ENCODE measurements at places on chromosomes 1 and 21. TPM values are rescaled to one million over a fixed set of nuclear protein-coding genes. Genes with fewer than 3 reads are reported as not detected.

Gene S100A9
- total RNA-seq: 25.0 TPM

Gene HHAT
- 33.5 TPM for total RNA-seq

Gene NTMT2
- not detected for total RNA-seq

Gene GIPC2
- 1.1 TPM for total RNA-seq

Gene LIPI
- not detected for total RNA-seq

Gene FAM110D
- total RNA-seq: not detected

Gene LMOD1
- 0.17 TPM for total RNA-seq

Gene IL24
- total RNA-seq: not detected

Gene CRNN
- total RNA-seq: not detected

- DNase-seq: peak; percentile 71
Measured at GRCh38 chr1:218350801-218351266, 5.7 kb downstream of the TGFB2 start.

- no peak for DNase-seq
Measured at GRCh38 chr1:230753586-230754251, 6.5 kb downstream of the CAPN9 start.

- peak; percentile 4 for DNase-seq
Measured at GRCh38 chr1:173297798-173298391, 90.8 kb upstream of the TNFSF4 start.

- DNase-seq: no peak
Measured at GRCh38 chr1:215545096-215545495, 22.0 kb upstream of the KCTD3 start.

GRCh38 chr1:219692981-219693380, 80.1 kb upstream of the ZC3H11B start:
- no peak for DNase-seq

GRCh38 chr21:37546949-37547614, 180.5 kb downstream of the DYRK1A start:
- DNase-seq: peak; percentile 86

GRCh38 chr1:51346086-51346942, 16.0 kb upstream of the TTC39A start:
- no peak for DNase-seq

GRCh38 chr1:14321422-14321821, 277.1 kb upstream of the KAZN start:
- no peak for DNase-seq

DNA sequence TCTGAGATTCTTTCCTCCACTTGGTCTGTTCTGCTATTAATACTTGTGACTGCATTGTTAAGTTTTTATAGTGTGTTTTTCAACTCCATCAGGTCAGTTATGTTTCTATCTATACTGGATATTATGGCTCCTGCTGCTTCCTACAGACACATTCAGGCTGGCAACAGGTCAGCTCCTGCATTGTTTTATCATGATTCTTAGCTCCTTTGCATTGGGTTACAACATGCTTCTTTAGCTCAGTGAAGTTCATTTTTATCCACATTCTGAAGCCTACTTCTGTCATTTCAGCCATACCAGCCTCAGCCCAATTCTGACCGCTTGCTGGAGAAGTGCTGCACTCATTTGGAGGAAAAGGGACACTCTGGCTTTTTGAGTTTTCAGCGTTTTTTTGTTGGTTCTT, 37.3 kb upstream of the F3 start:
- DNase-seq: no peak

- no peak for DNase-seq
Measured at GRCh38 chr21:44511219-44511937, 28.6 kb downstream of the KRTAP10-1 start.

- no peak for DNase-seq
Measured at GRCh38 chr1:43425045-43425444, 28.7 kb downstream of the HYI start.

DNA sequence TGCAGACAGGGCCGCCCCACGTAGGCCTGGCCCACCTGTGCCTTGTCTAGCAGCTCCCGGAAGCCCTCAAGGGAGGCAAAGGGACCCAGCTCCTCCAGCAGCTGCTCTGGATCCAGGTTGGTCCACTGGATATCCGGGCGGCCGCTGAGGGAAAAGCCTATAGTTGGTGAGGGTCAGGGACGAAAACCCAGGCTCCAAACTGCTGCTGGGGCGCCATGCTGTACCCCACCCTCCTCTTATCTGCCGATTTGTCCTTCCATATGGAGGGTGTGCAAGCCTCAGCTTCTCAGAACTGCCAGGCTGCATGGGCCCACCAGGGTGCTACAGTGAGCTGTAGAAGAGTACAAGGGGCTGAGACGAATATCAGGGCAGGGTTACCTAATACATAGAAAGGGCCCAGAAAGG, 12.2 kb downstream of the PTCH2 start:
- DNase-seq: no peak

DNA sequence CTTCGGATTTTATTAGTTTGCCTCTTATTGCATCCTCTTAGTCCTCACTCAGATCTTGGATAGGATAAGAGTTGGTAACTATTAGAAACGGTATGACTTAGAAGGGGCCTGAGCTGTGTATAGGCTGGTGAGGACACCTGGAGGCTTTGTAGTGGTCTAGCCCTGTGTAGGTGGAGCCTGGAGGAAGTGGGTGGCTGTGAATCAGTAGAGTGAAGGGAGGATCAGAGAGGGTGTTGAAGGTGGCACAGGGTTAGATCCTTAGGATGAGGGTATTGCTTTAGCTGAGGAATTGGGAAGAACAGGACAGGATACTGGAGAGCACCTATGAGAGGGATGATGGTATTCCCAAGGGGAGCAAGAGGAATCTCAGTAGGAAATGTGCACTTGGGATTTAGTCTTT, 5.7 kb downstream of the VANGL1 start:
- DNase-seq: no peak

DNA sequence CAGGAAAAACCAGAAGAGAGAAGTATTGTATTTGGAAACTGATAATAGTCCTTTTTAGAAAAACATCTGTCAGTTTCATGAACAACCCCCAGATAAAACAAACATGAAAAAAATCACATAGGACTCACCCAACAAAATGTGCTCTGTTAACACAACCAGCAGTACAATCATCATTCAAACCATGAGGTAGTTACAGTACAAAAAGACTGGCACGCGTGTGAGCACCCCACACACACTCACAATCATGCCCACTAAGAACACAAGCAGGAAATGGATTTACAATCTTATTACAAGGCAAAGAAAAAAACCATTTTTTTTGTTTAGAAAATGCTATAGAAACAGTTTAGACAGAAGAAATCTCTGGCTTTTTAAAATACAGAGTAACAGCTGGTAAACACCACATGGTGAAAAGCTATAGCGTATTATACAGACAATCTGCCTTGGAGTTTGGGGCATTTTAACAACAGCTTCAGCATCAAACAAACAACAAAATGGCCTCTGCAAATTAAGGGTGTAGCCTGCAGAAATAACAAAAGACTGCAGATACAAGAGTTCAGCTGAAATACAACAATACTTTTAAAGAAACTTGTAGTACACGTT, 180.0 kb downstream of the CDC7 start:
- no peak for DNase-seq

DNA sequence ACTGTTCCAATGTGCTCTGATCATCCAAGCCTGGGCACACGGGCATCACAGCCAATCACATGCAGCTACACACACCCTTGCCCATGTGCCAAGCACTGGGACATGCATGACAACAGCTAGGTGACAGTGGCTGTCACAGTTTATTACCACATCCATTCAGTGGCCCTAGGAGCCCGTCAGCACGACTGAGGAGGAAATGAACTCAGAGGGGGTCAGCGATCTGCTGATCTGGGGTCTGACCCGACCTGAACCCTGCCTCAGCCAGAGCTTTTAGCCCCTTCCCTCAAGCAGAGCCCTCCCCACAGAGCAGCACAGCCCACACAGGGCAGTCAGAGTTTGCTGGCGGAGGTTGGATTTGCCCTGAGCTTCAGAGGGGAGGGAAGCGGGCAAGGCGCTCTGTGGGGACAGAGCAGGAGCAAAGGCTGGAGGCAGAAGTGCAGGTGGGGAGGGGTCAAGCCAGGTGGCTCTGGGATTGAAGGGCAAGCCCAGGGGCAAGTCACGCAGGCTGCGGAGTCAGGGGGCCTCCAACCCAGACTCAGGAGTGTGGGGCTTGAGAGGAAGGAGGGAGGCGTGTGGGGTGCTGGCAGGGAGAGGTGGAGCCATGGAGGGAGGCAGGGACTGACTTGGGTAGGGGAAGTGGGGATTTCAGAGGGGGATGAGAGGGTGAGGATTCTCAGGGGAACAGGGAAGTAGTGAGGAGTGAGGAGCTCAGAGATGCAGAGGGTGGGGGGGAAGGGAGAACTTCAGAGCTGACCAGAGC, 10.4 kb downstream of the SH3BGRL3 start:
- DNase-seq: no peak

- peak; percentile 80 for DNase-seq
Measured at GRCh38 chr1:42958488-42959319, at the start of gene SLC2A1. Gene SLC2A1, minus strand, starts transcription at chr1:42958868. Its CDS starts 217 bp downstream, at chr1:42958651.

DNA sequence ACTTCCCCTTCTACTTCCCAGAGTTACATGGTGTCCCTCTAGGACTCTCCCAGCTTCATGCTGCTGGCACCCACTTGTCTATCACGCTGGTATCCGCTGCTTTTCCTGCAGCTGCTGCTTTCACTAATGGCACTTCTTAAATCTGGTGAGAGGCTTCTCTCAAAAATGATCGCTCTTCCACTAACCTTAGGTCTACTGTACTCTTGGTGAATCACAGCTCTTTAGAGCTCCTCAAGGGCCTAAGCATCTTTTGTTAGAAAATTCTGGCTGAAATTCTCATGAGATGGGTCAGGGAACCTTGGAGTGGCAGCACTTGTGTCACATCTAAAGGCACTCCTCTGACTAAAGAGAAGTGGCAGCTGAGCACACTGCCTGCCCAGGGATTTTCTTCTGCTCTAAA, 32.1 kb downstream of the ZMYND12 start:
- no peak for DNase-seq
